ENCODE measurements at places on chromosomes 1 and 21.

DNA sequence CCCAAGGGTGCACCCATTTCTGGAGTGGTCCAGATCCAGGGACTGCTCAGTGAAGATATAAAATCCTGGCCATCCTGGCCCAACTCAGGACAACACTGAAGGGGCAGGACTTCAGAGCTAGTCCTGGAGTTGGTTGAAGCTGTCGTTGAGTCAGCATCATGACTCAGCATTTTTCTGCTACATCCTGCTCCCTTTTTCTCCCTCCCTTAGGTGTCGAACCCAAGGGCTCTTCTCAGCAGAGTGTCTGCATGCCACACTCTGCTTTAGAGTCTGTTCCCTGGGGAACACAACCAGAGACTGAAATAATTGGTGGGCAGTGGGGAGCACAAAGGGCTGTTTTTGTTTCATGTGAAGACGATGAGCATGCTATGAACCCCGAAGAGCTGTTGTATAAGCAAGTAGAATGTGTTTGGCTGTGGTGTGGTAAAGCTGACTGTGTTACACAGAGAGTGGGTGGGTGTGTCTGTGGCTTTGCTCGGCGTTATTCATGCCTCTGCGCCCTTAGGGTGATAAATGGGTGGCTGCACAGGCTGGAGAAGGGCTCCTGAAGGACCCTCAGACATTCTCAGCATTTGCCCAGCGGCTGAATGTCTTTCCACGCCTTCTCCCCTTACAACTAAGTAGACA lies 167.2 kb downstream of the CYYR1 start:
- DNase-seq = no peak

- DNase-seq = no peak
These were observed 15.4 kb downstream of the ZNHIT6 start for GRCh38 chr1:85692730-85693314.

- no peak for DNase-seq
These were observed 118.5 kb downstream of the DMRTB1 start for GRCh38 chr1:53577761-53578100.

DNA sequence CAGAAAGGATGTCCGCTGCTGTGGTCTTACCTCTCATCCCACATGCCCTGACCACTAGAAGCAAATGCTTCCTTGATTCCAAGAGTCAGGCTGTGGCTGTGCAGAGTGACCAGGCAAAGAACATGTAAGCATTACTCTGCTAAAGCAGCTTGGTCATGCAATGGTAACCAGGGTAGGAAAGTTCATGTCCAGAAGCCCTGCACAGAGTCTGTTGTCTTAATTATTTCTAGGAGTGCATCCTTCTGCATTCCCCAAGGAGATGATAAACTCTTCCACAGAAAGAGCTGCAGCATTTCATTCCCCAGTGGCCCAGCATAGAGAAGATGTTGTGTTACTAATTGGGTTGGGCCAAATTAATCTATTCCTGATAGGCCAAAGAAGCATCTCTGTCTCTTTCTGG lies 10.1 kb upstream of the UTP25 start:
- no peak for DNase-seq

DNA sequence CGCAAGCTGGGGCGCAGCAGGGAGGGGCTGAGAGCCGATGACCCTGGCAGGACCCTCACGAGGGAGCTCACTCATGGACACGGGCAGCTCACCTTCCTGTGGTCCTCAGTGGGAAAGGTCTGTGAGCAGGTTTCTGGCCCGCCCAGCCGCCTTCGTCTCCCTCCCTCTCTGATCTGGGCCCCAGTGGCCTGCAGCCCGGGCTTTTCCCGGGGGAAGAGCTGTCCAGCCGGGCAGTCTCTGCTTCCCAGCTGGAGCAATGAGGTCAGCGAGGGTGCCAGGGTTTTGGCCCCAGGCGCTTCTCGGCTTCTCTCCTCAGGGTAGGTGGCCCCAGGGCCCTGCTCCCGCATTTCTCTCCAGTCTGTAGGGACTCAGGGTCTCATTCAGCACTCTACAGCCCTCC lies 22.2 kb upstream of the ARHGEF16 start:
- DNase-seq = no peak

DNA sequence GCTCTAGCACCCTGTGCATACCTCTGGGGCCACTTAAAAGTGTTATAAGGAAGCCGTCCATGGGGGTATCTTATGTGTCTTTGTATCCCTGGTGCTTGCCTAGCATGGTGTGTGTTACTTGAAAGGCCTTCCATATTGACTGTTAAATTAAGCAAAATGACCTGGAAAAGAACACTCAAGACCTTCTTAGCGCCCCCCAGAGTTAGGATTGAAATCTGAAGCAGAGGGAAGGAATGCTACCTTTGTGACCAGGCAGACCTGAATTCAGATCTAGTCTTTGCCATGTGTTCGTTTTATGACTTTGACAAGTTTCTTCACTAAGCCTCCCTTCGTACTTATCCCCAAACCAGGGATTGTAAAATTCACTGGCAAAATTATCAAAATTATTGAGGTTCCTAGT lies 59.9 kb downstream of the SLC22A15 start:
- no peak for DNase-seq

GRCh38 chr1:62955666-62956065 lies 171.7 kb downstream of the ATG4C start:
- no peak for DNase-seq

DNA sequence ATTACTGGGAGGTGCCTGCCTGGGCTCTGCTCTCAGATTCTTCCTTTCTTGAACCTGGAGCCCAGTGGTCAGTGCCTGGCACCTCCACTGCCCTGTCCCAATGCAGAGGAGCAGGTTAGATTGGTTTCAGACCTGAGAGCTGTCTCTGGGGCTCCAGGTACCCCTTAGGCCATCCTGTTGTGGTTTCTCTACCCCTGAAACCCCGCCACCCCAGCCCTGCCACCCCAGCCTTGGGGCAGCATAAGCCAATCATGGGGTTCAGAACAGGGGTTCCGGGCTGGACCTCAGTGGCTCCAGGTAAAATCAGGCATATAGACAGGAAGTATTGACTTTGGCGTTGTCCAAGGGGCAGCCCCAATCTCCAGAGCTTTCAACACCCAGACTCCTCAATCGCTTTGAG lies 3.2 kb upstream of the SLC6A9 start:
- DNase-seq = no peak

- DNase-seq = no peak
These were observed 119.2 kb upstream of the NGF start for GRCh38 chr1:115457289-115457688.

DNA sequence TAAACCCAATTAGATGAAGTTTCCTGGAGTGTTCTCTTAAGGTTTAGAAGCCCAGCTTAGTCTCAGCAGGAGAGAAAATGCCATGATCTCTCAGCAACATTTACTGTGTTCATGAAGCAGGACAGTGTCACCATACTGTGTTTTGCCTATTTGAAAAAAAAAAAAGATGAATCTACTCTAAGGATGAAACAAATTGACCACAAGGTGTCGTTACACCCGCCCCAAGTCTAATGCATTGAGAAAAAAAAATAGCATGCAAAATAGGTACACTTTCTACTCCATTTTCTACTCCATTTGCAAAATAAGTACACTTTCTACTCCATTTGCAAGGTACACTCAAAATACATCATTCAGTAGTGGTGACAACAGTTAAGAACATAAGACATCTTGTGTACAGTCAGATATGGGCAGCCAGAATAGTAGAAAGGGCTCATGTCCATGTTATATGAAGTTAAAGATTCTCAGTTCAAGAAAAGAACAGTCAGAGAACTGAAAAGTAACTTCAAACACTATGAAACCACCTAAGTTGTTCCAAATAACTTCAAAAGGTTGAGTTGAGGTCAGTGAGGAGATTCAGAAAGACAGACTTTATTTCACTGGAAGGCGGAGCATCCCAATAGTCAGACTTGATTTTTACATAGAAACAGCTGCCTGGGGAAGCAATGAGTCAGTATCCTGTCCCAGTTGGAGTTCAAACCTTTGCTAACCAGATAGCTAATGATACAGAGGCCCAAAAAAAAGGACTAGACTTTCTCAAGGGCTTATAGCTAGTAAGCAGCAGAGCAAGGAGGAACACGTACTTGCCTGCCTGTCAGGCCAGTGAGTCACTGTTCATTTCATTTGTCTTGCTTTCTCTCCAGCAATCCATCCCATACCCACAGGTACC lies 13.3 kb downstream of the PLPPR5 start:
- DNase-seq = no peak

DNA sequence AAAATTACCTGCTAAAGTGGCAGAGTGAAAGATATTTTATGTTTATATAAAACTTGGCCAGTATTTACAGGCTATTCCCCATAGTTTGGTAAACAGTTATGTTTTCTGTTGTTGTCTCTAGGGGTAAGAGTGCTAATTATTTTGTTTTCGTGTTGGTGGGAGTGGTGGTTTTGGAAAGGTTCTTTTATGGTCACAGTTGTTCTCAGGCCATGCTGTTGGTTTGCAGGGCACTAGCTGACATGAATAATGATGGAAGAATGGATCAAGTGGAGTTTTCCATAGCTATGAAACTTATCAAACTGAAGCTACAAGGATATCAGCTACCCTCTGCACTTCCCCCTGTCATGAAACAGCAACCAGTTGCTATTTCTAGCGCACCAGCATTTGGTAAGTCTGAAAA lies 92.5 kb downstream of the ITSN1 start:
- DNase-seq = no peak

DNA sequence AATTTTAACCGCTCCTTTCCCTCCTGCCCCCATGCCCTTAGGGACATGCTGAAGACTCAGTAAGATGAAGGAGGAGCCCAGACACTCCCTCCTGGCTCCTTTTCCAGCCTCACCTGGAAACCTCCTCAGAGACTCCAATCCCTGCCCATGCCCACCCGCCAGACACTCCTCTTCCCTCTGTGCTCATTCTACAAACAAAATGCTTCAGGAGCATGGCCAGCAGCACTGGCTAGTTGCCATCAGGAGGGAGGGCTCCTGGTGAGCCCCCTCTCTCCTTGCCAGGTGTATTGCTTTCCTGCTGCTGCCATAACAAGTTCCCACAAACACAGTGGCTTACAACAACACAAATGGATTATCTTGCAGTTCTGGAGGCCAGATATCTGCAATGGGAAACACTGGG lies 126.1 kb downstream of the PSMG1 start:
- DNase-seq = no peak

- DNase-seq = no peak
These were observed 2.7 kb downstream of the MIA3 start for GRCh38 chr1:222620566-222620965.

- DNase-seq = no peak
These were observed 75.9 kb downstream of the CDC14A start for GRCh38 chr1:100428160-100428559.

GRCh38 chr1:35564884-35565741 lies 7.5 kb downstream of the NCDN start:
- no peak for DNase-seq

DNA sequence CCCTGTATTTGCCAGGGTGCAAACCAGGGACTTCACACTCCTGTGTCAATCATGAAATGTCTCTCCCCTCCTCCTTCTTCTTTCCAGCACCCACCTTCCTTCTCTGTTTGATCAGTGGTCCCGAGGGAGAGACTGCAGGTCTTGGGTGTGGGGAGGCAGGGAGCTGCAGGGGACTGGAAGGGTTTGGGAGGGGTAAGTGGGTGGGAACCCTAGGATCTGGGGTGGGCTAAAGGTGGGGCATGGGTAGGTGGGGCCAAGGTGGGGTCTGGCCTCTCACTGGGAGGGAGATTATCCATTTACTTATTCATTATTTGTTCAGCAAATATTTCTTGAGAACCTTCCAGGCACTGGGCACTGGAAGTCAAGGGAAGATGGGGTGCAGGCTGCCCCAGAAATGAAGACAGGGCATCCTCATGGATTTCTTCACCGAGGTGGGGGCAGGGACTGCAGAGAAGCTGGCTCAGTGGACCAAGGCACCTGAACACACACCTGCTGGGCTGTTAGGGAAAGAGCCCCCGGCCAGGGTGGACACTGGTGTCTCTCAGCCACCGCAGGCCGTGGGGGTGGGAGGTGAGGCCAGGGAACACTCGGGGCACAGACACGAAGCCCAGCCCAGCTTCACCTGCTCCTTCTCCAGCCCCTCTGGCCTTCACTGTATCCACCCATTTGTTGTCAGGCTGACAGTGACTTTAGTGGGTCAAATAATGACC lies 193.9 kb upstream of the C1orf174 start:
- no peak for DNase-seq

DNA sequence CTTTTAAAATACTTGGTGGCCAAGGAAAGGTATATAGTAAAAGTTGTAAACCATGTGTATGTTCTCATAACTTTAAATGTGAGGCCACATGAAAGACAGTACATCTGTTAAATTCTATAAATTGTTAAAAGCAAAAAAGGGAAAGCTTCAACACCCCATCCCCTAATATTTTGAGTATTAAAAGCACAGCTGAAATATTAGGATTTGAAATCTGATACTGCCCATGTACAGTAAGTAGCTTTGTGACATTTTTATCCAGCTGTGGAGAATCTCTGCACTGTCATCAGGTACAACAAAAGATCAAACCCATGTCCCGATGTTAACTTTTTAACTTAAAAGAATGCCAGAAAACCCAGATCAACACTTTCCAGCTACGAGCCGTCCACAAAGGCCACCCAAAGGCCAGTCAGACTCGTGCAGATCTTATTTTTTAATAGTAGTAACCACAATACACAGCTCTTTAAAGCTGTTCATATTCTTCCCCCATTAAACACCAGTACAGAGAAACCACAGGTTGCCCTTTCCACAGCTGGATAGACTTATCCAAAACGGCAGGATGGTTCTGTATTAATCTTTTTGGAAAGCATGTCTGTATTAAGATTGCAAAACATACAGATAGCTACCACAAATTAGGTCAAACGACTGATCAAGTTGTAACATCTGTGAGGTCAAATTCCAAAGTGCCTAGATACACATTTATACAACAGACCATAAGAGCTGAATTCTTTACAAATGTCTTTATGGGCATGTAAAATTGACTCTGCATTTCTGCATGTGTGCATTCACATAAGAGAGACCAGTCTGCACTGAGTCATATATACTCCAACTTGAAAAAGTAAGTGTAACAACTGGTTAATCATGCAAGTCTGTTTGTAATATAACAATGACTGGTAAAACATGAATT lies 5.2 kb downstream of the IRF2BP2 start:
- DNase-seq = no peak

- no peak for DNase-seq
These were observed 12.2 kb downstream of the DSTYK start for GRCh38 chr1:205199090-205199930.

- no peak for DNase-seq
These were observed 387.5 kb downstream of the USP25 start for GRCh38 chr21:16117331-16117730.

DNA sequence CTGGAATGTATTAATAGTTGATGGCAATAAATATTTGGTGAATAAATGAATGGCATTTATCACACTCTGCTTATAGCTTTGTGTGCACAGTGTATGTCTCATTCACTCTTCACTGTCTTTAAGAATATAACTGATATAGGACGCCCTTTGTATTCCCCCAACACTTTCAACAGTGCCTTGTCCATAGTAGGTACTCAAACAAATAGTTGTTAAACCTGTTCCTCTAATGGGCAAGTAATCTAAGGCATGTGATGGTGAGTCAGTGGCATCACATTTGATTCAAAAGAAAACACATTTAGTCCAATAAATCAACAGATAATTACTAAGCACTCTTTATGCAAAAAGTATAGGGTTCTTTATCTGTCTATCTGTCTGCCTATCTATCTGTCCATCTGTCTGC lies 11.2 kb upstream of the RXRG start:
- no peak for DNase-seq
